ENCODE measurements at places on chromosomes 3 and 15.

DNA sequence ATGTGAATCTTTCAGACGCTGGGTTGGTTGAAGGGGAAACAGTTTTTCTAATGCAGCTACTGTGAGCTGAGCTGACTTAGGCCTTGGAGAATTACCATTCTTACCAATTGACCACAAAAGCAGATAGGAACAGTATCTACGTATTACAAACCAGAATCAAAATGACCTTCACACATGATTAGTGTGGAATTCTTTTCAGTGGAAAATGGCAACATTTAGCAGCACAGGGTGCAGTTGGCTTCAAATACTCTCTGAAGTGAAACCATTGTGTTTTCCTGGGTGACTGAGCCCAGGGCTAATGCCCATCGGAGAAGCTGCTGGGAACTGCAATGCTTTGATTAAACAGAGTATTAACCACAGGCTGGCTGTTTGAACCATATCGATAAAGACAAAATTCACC, 40.2 kb upstream of the GOLGA8J start:
- DNase-seq: no peak

DNA sequence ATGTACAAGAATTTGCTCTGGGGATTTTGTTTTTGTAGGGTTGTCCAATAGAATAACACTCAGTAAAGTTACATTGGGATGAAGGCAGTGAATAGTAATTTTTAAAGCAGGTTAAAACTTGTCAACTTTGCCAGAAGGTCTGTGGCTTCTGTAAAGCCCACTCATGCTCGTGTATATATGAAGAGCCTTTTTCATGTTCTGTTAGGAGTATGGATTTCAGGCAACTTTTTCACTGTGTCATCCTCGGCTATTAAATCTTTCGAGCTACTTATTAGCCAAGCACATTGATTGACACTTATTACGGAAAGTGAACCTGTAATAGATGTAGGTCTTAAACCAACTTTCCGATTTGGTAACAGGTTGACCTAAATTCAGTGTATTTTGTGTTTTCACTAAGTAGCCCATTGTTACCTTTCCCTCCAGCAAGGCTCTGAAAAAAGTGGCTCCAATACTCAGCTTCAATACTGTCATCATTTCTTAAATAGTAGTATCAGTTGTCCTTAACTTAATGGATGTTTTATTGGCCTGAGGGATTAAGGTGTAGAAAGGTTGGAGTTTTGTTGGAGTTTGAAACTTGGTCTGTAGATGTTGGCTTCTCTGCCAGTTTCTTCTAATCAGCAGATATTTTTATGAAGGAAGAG, 1.7 kb downstream of the PAK2 start:
- peak; percentile 40 for DNase-seq

- DNase-seq: peak; percentile 74
These were observed 19.3 kb upstream of the SLC12A8 start for GRCh38 chr3:125231895-125232294.

- peak; percentile 90 for DNase-seq
These were observed 76.9 kb upstream of the ST8SIA2 start for GRCh38 chr15:92316586-92317295.

GRCh38 chr3:111650378-111651275, 55.5 kb upstream of the ZBED2 start:
- peak; percentile 71 for DNase-seq

- DNase-seq: peak; percentile 8
These were observed 3.7 kb downstream of the EOGT start for GRCh38 chr3:69009559-69010410.

GRCh38 chr15:83854950-83855707, 201.2 kb downstream of the ADAMTSL3 start:
- DNase-seq: no peak

DNA sequence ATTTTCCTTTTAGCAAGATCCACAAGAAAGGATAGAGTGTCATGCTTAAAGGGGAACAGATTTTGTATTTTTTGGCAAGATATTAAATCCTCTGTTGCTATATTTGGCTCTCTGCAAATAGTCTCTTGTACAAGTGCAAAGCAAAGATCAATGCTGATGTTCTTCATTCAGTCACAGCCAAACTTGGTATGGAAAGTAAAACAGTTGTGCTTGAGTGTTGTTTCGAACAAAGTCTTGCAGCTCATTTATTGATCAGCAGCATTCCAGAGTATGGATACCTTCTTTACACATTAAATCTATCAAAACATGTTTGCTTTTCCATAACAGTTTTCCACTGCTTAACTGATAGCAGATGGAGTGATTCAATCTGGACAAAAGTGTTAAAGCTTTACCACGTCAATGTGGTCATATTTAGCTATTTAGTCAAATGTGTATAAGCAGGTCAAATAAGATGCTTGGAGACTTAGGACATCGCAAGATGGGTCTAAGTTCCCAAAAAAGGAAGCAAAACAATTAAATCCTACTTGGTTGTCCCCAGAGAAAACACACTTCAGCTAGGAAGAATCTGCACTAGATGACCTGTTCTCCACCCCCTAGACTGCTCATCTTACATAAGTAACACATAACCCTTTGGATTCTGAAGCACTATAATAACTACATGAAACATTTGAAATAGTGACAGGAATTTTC, 52.4 kb downstream of the VGLL3 start:
- DNase-seq: no peak

GRCh38 chr3:100263583-100263982, 2.8 kb downstream of the TBC1D23 start:
- DNase-seq: peak; percentile 74

DNA sequence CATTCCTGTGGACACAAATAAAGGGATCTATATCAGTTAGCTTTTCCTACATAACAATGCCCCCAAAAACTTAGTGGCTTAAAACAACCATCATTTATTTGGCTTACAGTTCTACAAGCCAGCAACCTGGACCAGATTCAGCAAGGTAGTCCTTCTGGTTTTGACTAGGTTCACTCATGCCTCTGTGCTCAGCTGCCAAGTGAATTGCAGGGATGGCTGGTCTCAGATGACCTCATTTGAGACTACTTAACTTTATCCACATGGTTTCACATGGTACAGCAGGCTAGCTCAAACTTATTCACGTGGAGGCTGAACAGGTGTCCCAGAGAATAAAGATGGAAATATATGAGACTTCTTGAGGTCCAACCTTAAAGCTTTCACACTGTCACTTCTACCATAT, 119.3 kb upstream of the BFSP2 start:
- DNase-seq: peak; percentile 42

DNA sequence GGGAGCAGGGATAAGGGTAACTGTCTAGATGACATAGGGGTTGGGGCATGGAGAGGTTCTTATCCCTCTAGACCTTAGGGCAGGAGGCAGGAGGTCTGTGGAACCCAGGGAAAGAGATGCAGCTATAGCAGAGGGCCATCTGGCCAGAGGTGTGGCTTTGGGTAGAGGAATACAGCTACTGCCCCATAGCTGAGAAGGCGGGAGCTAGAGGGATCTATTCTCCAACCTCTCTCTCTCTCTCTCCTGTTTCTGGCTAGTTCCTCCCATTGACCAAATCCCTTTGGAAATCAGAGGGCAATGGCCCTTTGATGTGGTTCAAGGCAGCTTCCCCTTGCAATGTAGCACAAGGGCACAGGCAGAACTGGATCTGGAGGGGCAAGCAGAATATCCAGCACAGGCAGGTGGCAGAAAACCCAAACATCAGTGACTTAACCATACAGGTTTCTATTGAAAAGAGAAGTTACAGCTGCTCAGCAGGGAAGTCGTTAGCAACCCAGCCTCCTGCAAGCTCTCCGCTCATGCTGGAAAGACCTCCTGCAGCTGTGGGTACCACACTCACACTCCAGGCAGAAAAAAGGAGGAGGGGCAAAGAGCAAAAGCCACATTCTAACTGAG, 22.3 kb upstream of the LMOD3 start:
- peak; percentile 56 for DNase-seq

GRCh38 chr3:109059264-109059663, 58.7 kb downstream of the MORC1 start:
- DNase-seq: no peak

GRCh38 chr15:67782691-67782991, 42.7 kb upstream of the SKOR1 start:
- peak; percentile 60 for DNase-seq

GRCh38 chr15:50823281-50823680, 57.8 kb upstream of the SPPL2A start:
- DNase-seq: no peak

GRCh38 chr3:29531644-29532043, 250.8 kb downstream of the RBMS3 start:
- no peak for DNase-seq

DNA sequence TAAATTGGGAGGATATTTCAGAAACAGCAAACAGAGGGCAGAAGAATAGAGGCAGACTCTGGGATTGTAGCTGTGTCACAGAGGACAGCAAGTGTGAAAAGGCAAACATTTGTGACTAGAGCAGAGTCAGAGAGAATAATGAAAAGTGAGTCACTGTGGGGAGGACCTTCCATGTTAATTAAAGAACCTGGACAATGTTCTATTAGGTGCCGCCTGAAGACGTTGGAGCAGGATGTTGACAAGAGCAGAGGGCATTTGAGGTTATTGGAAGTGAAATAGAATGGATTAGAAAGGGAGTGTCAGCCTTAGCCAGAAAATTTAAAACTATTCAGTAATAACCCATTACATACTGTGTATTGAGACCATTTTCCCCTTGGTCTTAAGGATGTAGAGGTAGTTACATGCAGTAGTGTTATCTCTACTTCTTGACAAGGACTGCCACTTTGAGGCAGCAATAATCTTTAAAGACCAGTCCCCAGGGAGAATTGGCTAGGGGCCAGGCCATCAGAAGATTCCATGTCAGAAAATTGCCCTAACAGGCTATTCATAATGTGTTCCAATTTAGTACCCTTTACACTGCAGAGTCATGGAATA, 5.8 kb downstream of the ACKR2 start:
- peak; percentile 68 for DNase-seq

GRCh38 chr3:140092848-140093536, 158.0 kb downstream of the CLSTN2 start:
- DNase-seq: peak; percentile 95

GRCh38 chr15:90701880-90702630, 15.1 kb upstream of the BLM start:
- peak; percentile 99 for DNase-seq

- DNase-seq: peak; percentile 43
These were observed 52.2 kb downstream of the IGF1R start for GRCh38 chr15:98700519-98700918.

GRCh38 chr3:156149876-156150275, 29.5 kb downstream of the KCNAB1 start:
- DNase-seq: no peak

DNA sequence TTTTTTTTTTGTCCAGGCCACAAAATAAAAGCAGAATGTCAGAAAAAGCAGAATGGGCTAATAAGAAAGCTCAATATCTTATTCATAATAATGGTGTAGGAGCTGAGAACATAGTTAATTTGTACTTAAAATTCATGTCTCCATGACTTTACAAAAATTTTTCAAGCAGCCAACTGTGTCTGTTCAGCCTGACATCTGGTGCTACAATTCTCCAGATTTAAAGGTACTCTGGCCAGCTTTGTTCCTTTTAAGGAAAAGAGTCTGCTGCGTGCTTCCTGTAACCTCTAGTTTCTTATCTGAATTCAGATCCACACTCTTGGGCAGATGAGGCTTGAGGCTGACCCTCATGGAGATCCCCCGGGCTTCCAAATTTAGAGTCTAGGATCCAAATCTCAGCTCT, 8.7 kb upstream of the RFX7 start:
- no peak for DNase-seq

DNA sequence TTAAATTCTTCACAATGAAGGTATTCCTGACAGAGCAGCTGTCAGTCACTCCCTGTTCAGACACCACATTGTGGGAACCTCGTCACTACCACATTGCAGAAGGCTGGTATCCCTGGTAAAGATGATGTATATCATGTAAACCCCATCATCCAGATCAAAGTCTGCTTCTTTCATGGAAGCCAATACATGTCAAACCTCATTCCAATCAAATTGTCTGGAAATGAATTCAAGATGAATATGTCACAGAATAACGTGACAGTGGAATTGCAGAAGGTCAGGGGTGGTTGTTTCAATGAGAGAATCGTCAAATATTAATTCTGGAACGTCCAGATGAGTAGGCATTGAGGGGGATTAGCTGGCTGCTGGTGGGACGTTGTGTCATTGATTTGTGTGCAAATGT, 4.2 kb downstream of the ZIC4 start:
- DNase-seq: no peak

GRCh38 chr15:69394556-69395282, 19.4 kb upstream of the KIF23 start:
- DNase-seq: peak; percentile 91

DNA sequence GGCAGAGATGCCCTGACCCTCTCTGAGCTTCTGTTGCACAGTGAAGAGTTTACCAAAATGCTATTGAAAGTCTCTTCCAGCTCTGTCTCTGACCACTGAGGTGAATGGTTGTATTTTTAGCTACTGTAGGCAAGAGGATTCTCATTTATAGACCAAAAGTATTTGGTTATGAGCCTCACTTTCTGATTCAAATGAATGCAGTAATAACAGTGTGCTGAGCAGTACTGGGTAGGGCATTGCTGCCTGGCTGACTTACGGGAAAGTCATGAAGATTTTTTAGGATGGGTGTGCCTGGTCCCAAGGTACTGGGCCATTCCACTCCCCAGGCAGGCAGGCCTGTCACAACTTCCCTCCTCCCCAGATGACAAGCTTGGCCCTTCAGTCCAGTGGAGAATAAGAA, 15.5 kb downstream of the PLA1A start:
- no peak for DNase-seq
